Mucosa of gallbladder (tissue), 1 donor: ENCODE measurements at places on chromosomes 12 and 14.

- DNase-seq, result no peak
Observed at GRCh38 chr14:50874757-50875156, 2.9 kb downstream of the ABHD12B start.

- DNase-seq, result no peak
Observed at GRCh38 chr12:87425942-87426554, 603.2 kb downstream of the C12orf50 start.

GRCh38 chr12:7694556-7695236, 879 bp downstream of the GDF3 start:
- no peak for DNase-seq

DNA sequence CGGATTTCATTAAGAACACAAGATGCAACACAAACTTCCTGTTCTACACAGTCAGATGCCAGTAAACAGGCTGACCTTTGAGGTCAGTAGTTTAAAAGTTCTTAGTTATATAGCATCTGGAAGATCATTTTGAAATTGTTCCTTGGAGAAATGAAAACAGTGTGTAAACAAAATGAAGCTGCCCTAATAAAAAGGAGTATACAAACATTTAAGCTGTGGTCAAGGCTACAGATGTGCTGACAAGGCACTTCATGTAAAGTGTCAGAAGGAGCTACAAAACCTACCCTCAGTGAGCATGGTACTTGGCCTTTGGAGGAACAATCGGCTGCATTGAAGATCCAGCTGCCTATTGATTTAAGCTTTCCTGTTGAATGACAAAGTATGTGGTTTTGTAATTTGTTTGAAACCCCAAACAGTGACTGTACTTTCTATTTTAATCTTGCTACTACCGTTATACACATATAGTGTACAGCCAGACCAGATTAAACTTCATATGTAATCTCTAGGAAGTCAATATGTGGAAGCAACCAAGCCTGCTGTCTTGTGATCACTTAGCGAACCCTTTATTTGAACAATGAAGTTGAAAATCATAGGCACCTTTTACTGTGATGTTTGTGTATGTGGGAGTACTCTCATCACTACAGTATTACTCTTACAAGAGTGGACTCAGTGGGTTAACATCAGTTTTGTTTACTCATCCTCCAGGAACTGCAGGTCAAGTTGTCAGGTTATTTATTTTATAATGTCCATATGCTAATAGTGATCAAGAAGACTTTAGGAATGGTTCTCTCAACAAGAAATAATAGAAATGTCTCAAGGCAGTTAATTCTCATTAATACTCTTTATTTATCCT, 13.5 kb downstream of the PTGER2 start:
- DNase-seq, result no peak

DNA sequence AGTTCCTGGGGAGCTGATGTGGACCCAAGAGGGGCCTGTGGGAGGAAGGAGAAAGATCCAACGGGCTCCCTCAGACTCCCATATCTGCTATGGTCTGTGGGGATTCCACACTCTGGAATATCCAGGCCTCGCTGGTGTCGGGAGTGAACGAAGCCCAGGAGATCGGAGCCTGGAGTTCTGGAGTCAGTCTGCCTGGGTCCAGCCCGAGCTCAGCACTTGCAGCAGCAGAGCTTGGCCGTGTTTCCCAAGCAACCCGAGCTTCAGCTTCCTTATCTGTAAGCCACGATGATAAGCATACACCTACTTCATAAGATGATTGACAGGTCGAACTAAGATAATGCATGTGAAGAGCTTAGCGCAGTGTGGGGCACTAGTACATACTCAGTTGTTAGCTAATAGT, 10.1 kb downstream of the LTBP2 start:
- no peak for DNase-seq

DNA sequence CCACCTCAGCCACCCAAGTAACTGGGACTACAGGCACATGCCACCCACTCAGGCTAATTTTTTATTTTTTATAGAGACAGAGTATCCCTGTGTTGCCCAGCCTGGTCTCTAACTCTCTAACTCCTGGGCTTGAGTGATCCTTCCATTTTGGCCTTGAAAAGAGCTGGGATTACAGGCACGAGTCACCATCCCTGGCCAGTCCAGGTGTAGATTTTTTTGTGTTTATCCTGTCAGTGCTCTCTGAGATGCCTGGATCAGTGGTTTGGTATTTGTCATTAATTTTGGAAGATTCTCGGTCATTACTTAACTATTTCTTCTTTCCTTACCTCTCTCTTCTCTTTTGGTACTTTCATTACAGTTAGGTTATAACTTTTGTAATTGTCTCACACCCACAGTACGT, 5.3 kb upstream of the HIF1A start:
- DNase-seq, result no peak

- no peak for DNase-seq
Observed at GRCh38 chr12:124673801-124674617, 106.6 kb upstream of the NCOR2 start.

DNA sequence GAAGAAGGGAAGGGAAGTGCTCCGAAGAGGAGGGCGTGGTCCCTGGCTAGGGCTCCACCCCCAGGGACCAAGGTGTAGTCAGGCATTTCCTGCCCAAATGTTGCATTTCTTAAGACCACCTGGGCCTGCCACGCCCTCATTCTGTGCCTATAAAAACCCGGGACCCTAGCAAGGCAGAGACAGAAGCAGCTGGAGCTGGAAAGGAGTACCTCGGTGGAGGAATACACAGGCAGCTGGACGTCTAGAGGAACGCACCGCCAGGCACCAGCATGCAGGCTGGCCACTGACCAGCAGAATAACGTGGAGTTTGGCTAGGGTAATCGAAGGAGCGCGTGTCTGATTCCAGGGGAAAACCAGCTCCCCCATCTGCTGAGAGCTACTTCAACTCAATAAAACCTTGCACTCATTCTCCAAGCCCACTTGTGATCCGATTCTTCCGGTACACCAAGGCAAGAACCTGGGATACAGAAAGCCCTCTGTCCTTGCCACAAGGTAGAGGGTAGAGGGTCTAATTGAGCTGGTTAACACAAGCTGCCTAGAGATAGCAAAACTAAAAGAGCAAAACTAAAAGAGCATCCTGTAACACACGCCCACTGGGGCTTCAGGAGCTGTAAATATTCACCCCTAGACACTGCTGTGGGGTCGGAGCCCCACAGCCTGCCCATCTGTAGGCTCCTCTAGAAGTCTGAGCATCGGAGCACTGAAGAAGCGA, 21.0 kb downstream of the CFL2 start:
- DNase-seq, result no peak

DNA sequence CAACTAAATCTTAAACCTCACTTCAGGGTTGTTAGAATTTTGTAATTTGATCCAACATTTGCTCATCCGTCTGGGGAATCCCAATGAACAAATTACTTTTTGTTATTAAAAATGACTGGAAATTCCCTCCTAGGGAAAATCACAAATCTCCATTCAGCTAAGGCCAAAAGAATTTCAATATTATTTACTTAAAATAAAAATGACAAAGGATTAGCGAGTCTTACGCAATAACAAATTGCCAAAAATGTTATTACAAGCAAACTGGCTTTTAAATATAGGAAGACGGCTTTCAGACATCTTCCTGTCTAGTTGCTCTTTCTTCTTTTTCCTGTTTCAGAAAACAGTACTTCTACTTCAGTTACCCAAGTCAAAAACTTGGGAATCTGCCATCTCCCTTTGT, 92.4 kb upstream of the TSPAN8 start:
- DNase-seq, result no peak

- no peak for DNase-seq
Observed at GRCh38 chr12:11811008-11811407, 161.5 kb downstream of the ETV6 start.

DNA sequence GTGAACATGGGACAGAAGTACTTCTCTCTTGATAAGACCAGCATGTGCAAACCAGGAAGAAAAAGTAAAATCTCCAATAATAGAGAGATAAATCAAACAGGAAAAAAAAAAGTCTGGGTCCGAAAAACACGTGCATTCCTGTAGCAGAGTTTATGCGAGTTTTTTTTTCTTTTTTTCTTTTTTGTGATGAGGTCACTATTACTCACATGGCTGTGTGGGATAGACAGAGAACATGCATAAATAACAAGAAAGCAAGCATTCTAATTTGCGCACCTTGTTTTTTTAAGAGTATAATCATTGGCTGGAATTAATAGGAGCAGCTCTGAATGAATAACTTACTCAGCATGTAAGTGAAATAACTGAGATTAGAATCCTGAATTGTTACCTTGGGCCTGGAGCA, 91.9 kb upstream of the CPM start:
- DNase-seq, result no peak

DNA sequence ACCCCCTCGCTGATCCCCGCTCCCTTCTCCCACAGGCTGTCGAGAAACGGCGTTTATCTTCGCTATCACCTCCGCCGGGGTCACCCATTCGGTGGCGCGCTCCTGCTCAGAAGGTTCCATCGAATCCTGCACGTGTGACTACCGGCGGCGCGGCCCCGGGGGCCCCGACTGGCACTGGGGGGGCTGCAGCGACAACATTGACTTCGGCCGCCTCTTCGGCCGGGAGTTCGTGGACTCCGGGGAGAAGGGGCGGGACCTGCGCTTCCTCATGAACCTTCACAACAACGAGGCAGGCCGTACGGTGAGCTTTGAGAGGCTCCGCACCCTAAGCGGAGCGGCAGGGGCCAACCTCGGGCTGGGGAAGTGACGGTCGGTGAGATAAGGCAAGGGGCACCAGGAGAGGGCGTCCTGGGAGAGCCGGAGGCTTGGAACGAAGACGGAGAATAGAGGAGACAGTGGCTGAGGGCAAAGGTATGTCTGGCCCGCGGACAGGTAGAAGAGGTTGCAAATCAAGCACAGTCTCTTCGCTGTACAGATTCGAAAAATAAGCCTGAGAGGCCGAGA, 2.3 kb downstream of the WNT1 start:
- DNase-seq, result no peak

DNA sequence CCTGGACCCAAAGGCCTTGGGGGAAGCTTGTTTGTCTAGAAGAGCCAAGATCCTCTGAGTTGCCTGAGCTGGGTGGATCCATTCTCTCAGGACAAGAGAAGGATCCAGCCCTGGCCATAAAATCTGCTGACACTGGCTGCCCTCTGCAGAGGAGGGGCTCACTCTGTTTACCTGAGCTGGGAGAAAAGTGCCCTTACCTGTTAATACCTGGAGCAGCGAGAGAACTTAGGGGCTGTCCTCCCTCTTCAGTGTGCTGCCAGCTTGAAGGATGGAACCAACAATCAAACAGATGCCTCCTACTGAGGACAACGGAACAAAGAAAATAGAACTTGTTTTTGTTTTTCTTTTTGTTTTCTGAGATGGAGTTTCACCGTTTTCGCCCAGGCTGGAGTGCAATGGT, 7.3 kb upstream of the KRT7 start:
- DNase-seq, result no peak

GRCh38 chr12:66239295-66239694, 50.3 kb downstream of the IRAK3 start:
- DNase-seq, result no peak

DNA sequence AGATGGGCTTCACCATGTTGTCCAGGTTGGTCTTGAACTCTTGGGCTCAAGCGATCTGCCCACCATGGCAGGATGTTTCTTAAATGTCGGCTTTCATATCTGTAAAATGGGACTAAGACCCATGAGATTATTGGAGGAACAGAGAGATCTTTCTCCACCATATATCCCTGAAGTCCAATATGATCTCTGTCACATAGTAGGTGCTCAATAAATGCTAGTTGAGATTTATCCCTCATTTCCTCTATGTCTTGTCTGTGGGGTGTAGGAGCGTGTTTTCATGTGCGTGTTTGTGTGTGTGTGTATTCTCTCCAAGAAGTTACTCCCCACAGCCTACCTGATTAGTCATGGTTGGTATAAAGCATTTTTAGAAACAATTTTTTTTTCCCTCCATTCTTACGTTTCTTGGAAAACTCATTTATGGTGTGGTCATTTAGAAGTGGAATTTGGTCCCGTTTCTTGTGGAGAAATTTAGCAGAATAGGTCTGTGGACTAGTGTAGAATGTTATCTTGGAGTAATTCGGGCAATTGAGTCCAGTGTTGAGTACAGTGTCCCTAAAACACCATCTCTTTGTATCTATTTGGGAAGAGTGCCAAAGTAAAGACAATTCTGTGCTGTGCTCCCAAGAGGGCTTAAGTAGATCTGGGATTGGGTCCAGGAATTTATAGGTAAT, 4.3 kb downstream of the STRAP start:
- no peak for DNase-seq

- peak; percentile 11 for DNase-seq
Observed at GRCh38 chr12:78898416-78898815, 33.8 kb downstream of the SYT1 start.

- no peak for DNase-seq
Observed at GRCh38 chr12:66503746-66504145, 175.1 kb downstream of the GRIP1 start.

DNA sequence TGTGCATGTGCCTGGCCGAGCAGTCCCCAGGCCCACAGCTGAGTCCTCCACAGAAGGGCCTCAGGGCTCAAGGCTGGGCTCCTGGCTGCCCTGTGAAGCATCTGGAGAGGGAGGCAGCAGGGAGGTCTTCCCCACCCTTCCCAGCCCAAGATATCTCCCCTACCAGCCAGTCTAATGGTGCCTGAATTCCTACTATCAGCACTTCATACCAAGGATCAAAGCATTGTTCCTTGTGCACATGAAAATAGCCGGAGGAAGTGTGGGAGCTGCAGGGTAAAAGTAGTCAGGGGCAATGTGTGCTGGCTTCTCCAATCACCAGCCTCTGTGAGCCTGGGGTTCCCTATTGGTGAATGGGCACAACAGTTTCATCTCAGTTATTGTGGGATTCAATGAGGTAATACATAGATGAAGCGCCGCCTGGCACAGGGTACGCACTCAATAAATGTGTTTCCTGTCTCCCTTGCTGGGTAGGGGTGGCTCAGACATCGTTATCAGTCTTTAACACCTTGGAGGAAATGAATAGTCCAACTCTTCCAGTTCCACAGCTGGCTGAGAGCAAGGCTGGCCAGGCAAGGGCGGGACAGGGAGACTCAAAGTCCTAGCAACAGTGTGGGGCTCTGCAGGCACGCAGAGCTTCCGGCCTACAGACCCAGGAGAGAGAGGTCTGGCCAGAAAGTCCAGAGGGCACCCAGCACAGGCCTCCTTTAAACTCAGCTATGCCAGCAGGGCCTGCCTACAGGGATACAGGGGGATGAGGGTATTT, 39.1 kb upstream of the PNMA1 start:
- DNase-seq, result peak; percentile 77

- no peak for DNase-seq
Observed at GRCh38 chr12:53568809-53569557, 57.2 kb downstream of the ATF7 start.

- DNase-seq, result no peak
Observed at GRCh38 chr12:64171715-64172114, 50.4 kb downstream of the KICS2 start.

- no peak for DNase-seq
Observed at GRCh38 chr12:91368613-91369012, 186.0 kb upstream of the DCN start.

DNA sequence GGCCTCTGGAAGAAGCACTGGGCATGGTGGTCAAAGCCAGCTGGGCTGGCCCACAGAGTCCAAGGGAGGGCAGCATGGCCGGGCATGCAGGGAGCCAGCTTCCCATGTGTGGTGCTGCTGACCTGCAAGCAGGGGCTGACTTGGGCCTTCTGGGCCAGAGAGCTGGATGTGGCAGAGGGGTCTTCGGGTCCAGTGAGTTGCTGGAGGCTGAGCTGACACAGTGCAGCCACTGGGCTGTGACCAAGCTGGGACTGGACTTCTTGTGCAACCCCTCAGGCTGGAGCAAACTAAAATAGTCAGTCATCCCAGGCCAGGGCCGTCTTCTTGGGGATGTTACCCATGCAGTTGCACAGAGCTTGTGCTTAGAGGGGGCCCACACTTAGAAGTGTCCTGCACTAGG, 7.3 kb upstream of the RIN3 start:
- DNase-seq, result no peak
